ENCODE measurements at places on chromosomes 1 and 21. TPM values are rescaled to one million over a fixed set of nuclear protein-coding genes. Genes with fewer than 3 reads are reported as not detected.

GRCh38 chr1:180630408-180631193 is 1.2 kb upstream of the XPR1 start:
- DNase-seq, result no peak

DNA sequence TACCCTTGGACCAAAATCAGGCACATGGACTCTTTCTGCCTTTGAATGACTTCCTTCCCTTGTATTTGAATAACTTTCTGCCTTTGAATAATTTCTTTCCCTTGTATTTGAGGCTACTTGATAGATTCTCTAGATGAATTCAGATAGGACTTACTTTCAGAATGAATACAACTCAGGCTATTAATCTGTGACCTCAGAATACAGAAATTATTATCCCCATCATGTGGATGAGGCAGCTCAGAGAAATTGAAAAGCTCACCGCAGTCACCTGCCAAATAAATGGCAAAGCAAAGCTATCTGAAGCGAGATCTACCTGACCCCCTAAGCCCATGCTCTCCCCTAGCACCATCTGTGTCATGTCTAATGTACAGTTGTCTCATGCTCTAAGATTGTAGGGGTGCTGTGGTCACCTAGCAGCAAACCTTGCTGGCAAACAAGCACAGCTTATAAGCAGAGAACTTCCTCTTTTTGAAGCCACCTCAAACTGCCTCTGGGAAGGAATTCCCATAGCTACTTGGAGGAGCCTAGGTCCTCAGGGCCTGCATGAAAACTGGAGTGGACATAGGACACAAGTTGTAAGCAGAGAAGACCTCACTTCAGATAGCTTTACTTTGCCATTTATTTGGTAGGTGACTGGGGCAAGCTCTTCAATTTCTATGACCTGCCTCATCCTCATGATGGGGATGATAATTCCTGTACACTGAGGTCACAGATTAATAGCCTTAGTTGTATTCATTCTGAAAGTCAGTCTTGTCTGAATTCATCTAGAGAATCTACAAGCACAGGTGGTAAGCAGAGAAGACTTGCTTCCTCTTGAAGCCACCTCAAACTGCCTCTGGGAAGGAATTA is 66.1 kb downstream of the FASLG start:
- no peak for DNase-seq

DNA sequence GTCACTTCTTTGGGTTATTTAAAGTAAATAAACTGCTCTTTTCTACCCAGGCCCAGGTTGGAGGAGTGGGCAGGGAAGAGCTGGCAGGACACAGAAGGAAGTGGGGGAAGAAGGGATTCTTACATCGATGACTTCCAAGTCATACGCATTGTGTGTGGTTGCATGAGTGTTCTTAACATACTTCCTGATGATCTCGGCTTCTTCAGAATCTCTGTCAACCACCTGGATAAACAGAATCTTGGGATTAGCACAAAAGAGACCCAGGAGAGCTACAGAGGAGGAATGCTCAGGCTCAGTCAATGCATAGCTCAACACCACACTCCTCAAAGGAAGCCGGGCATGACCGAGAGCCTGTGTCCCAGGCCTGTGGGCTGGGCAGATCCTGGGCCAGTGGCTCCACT is 42.1 kb downstream of the PARP1 start:
- DNase-seq, result no peak

DNA sequence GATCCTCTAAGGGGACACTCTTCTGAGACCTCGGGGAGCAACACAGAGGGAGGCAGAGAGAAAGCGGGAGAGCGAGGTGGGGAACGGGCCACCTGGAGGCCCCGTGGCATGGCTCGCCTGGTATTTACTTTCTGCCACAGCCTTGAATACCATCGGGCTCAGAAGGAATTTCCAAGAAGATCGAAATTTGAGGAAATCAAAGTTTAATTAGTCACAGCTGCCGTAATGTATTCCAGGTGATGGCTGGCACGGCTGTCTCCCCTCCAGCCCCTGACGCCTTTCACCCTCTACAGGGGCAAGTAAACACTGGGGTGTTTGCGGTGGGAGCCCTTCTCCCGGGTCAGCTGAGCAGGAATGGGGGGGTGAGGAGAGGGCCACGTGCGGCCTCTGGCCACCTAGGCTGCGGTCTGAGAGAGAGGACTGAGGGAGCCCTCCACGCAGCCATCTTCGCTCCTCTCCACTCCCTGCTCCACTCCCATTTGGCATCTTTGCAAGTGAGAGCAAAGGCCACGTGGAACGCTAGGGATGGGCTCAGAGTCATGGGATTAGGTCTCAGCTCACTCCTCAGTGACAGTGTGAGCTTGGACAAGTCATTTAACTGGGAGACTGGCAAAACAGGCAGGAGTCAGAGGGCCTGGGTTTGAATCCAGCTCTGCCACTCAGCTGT is 125.2 kb downstream of the SYF2 start:
- DNase-seq, result no peak

Gene VTCN1
- 1.9 TPM for total RNA-seq
